ENCODE measurements at places on chromosomes 7 and 10.

DNA sequence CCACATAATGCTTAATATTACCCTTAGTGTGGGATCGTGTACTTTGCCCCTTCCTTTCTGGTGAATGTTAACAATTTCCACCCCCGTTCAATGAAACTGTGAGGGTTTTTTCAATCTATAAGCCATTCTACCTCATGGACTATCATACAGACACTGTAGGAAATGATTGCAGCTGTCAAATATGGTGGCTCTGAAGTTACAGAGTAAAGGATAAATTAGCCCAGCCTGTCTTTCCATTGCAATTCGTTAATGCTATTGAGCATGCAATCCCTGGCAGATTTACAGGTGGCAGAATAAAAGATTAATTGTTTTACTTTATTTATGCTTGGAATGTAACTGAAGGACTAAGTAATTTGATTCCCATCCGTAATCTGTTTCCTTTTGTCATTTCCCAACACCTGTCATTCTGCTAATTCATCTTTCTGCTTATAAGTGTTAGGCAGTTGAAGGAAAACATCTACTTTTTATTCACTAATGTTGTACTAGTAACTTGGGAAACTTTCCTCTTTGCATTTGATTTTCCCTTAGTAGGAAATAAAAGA lies 1211.6 kb upstream of the LRRN3 start:
- no peak for DNase-seq

GRCh38 chr7:37670436-37670835 lies 13.1 kb upstream of the GPR141 start:
- no peak for DNase-seq

DNA sequence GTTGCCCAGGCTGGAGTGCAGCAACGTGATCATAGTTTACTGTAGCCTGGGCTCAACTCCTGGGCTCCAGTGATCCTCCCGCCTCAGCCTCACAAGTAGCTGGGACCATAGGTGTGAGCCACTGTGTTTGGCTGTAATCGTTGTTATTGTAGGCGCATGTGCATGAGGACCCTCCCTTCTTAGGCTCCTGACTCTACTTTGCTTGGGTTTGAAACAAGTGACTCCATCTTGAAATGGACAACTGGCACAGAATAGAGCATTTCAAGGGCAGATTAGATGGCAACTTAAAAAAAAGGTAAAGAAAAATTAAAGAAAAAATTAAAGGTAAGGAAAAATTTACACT lies 15.4 kb upstream of the GIMAP8 start:
- no peak for DNase-seq

- no peak for DNase-seq
Observed at GRCh38 chr10:51574248-51575048, 124.9 kb downstream of the CSTF2T start.

DNA sequence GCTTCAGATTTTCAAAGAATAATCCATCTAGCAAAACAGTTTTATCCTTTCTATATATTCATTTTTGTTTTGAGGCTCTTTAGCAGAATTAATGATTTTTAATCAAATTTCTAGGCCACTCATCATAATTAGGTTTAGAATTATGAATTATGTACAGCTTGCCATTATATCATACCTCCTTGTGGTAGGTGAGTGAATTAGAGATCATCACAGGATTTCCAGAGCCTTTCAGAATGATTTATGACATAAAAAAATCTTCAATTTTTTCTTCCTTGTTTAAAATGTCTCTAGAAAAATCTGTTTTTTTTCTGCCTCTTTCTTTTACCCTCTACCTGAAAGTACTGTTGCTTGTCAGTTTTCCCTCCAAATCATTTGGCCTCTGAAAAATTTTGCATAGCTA lies 433.3 kb downstream of the LRMDA start:
- no peak for DNase-seq

DNA sequence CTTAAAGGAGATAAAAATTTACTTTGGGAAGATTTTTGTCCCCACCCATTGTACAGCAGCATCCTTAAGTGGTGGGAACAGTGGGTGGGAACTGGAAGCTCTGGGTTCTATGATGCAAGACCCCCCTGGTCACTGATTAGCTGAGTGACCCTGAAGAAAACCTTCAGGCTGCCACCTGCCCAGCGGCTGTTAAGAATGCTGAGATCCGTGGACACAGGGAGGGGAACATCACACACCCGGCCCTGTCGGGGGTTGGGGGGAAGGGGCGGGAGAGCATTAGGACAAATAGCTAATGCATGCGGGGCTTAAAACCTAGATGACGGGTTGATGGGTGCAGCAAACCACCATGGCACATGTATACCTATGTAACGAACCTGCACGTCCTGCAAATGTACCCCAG lies 14.5 kb downstream of the CARD11 start:
- no peak for DNase-seq

GRCh38 chr7:70006261-70006920 lies 408.1 kb downstream of the AUTS2 start:
- no peak for DNase-seq

GRCh38 chr10:95277201-95277570 lies 13.6 kb downstream of the PDLIM1 start:
- no peak for DNase-seq

DNA sequence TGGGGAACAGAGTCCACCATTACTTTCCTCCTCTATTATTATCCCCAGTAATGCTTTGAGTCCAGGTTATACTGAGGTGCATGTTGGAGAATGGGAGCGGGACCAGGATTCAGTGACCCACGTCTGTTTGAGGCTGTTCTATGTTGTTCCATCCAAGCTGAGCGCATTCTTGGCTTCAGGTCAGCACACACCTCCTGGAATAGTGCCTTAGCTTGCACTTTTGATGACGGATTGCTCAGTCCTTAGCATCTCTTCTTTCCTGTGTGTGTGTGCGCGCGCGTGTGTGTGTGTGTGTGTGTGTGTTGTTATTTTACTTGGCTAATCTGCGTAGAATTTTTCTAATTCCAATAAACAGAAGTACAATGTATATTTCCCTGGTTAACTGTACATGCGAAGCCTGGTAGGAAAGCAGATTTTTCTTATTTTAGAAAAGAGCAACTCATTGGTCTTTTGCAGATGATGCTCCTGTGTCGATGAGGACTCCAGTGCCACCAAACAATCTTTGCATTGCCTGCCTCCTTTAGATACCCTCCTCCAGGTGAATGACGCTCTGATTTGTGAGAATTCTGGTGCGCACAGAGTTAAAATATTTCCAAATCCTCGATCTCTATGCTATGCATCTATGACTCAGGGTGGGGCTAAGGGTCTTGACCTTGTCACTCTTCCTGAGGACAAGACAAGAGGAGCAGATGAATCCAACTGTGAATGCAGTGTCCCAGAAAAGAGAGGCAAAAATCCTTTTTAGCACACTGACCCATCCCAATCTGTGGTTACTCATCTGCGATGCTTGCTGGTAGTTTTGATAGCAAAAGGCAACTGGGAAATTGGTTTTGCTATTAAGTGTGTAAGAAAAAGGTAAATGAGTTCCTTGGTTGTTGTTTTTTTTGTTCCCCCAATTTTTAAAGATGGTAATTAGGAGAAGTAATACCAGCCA lies 13.3 kb upstream of the CELF2 start:
- no peak for DNase-seq

GRCh38 chr10:129449893-129450292 lies 17.1 kb upstream of the MGMT start:
- no peak for DNase-seq

GRCh38 chr10:96047004-96047649 lies 3.7 kb downstream of the CCNJ start:
- DNase-seq = no peak

GRCh38 chr7:39075210-39075609 lies 97.5 kb downstream of the POU6F2 start:
- DNase-seq = no peak

DNA sequence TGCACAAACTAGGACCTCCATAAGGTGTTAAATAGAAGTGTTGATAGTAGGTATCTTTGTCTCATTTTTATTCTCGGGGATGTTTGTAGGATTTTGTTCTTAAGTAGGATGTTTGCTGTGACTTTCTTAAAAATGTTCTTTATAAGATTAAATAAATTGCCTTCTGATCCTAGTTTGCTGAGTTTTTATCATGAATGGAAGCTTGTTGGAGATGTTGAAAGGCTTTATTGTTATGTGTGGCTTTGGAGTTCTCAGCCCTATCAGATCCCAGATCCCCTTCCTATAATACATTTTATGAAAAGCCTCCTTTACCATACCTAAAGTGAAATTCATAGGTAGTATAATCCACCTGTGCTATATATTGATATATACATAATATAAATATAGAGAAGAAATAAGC lies 40.1 kb downstream of the NHLRC2 start:
- no peak for DNase-seq

GRCh38 chr7:115851291-115851690 lies 179.3 kb downstream of the TFEC start:
- no peak for DNase-seq

DNA sequence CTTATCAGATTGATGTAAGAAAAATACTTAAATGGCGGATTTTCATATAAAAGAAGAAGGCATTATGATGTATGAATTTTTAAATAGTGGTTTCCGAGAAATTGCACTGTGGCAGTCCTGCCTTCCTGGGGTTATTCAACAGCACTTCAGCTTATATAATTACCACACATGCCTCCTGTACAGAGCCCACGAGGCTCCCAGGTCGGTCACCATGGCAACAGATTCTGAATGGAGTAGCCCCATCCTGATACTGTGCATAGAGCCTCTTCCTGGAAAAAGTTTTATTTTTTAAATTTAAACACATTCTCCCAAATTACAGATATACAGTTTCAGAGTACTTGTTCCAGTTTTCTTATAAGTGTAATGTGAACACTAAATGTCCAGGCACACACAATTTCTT lies 15.9 kb upstream of the ASB4 start:
- no peak for DNase-seq

- no peak for DNase-seq
Observed at GRCh38 chr10:30835146-30835545, 196.5 kb downstream of the ZNF438 start.

- DNase-seq = no peak
Observed at GRCh38 chr10:46264737-46265368, 21.9 kb upstream of the ANTXRL start.

DNA sequence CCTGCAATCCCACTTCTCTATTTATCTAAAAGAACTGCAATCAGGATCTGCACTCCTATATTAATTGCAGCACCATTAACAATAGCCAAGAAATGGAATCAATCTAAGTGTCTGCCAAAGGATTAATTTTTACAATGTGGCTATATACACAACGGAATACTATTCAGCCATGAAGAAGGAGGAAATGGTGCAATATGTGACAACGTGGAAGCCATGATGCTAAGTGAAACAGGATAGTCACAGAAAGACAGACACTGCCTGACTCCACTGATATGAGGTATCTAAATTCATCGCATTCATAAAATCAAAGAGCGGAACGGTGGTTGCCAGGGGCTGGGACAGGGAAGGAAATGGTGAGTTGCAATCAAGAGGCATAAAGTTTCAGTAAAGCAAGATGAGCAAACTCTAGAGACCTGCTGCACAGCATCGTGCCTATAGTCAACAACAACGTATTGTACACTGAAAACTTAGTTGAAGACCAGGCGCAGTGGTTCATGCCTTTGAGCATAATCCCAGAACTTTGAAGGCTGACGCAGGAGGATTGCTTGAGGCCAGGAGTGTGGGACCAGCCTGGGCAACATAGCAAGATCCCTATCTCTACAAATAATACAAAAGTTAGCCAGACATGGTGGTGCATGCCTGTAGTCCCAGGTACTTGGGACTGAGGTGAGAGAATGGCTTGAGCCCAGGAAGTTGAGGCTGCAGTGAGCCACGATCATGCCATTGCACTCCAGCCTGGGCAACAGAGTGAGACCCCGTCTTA lies 76.3 kb downstream of the FGFR2 start:
- no peak for DNase-seq

GRCh38 chr10:48234295-48234694 lies 40.2 kb downstream of the FRMPD2 start:
- DNase-seq = no peak

- no peak for DNase-seq
Observed at GRCh38 chr7:69090936-69091335, 507.3 kb upstream of the AUTS2 start.

GRCh38 chr7:141480953-141481352 lies 70.3 kb upstream of the AGK start:
- no peak for DNase-seq

GRCh38 chr10:124497196-124497881 lies 35.7 kb downstream of the LHPP start:
- no peak for DNase-seq

- DNase-seq = no peak
Observed at GRCh38 chr10:121303287-121303890, 294.9 kb downstream of the FGFR2 start.

GRCh38 chr10:44392420-44392819 lies 7.5 kb upstream of the CXCL12 start:
- DNase-seq = no peak

DNA sequence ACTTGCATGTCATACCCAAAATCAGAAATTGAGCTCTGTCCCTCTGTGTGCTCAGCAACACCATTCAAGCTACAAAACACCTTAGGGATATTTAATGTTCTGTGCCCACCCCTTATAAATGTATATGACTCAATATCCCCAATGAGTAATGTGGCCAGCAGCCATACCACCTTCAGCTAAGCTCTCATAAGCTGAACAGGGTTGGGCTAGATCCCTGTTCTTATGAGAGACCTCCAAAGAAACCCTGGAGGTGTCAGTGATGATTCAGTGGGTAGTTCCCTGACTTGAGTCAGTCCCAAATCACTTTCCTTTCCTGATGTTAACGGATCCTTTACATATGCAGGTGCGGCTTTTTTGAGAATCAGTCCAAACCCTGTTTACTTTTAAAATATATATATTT lies 253.8 kb downstream of the CREB5 start:
- no peak for DNase-seq

GRCh38 chr7:124840435-124840834 lies 74.8 kb upstream of the GPR37 start:
- no peak for DNase-seq

- DNase-seq = no peak
Observed at GRCh38 chr10:9262770-9263169, 1208.3 kb downstream of the GATA3 start.

GRCh38 chr7:8582728-8583127 lies 149.3 kb downstream of the NXPH1 start:
- DNase-seq = no peak

DNA sequence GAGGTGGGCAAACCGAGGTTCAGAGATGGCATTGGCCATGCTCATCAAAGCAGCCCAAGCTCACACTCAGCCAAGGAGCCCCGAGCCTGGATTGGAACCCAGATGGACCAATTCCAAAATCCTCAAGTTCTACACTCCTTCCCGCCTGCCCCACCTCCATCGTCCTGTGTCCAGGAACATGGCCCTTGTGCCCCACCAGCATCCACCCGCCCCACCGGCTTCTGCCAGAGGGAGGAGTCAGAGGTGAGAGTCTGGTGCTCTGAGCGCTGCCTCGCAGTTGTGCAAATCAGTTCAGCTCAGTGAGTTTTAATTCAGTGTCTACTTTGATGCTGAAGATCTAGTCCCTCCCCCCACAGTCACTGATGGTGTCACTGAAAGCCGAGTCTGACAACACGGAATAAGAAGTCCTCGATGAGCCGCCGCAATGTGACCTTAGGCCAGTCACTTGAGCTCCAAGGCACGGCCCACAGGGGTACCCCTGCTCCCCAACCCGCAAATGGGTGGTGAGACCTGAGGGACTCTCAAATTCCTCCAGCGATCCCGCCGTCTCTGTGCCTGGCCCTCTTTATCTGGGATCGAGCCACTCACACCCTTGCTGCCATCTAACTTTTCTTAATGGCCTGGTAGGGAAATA lies 26.3 kb downstream of the PRKAG2 start:
- DNase-seq = no peak

GRCh38 chr7:132603220-132603833 lies 27.1 kb upstream of the PLXNA4 start:
- no peak for DNase-seq

Measured in 8988T (cell line).